ENCODE measurements at places on chromosomes 11 and 22.

GRCh38 chr22:24420977-24421343 lies 6.4 kb upstream of the ADORA2A start:
- no peak for DNase-seq

GRCh38 chr22:35991168-35991567 lies 37.5 kb downstream of the RBFOX2 start:
- no peak for DNase-seq

- no peak for DNase-seq
Measured at GRCh38 chr11:17605651-17606122, 58.6 kb downstream of the OTOG start.

GRCh38 chr11:75516886-75517285 lies 8.9 kb downstream of the GDPD5 start:
- no peak for DNase-seq

DNA sequence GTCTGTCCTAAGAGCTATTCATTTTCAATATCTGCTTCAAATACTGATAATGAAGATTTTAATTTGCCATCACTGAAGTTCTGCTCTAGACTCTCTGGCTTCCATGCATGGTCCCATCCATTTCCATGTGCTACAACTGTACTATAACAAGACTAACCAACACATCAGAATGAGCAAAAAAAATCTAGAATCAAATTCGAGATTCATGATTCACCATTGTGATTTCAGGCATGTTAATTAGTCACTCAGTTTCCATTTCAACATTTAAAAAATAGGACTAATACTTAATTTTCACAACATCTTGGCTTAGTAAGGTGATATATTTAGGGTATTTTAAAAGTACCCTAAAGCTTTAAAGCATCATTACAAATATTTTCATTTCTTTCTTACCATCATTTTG lies 22.8 kb downstream of the PICALM start:
- DNase-seq, result no peak

- DNase-seq, result no peak
Measured at GRCh38 chr22:25941365-25941960, 199.5 kb downstream of the MYO18B start.

DNA sequence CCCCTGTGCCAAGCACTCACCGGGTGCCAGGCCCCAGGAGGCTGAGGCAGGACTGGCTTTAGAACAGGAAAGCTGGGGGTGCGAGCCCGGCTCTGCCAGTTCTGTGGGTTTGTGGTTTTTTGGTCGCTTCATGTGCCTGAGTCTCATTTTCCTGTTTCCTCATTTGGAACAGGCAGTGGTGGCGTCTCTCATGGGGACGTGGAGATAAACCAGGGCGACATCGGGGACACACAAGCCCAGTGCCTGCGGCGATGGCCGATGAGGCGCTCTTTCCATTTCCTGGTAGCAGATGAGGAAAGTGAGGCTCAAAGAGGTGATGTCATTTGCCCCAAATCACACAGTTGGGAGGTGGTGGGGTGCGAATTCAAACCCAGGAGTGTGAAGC lies 20.8 kb upstream of the CHKA start:
- no peak for DNase-seq

- DNase-seq, result no peak
Measured at GRCh38 chr11:93403930-93404329, 73.4 kb downstream of the DEUP1 start.

- DNase-seq, result no peak
Measured at GRCh38 chr22:17161991-17162390, 2.9 kb upstream of the HDHD5 start.

DNA sequence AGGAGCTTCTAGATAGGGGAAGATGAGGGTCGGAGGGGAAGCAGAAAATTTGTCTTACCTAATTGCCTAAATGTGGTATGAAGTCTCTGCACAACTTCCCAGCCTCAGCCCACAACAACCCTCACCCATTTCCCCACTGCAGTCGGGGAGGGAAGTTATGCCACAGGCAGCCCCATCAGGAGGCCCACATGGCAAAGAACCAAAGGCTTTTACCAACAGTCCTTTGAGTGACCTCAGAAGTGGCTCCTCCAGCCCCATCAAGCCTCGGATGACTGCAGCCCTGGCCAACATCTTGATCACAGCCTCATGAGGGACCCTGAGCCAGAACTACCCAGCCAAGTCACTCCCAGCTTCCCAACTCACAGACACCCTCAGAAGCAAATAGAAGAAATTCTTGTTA lies 54.8 kb downstream of the CHST1 start:
- DNase-seq, result no peak

- DNase-seq, result no peak
Measured at GRCh38 chr11:17272801-17273200, 3.7 kb upstream of the NUCB2 start.

DNA sequence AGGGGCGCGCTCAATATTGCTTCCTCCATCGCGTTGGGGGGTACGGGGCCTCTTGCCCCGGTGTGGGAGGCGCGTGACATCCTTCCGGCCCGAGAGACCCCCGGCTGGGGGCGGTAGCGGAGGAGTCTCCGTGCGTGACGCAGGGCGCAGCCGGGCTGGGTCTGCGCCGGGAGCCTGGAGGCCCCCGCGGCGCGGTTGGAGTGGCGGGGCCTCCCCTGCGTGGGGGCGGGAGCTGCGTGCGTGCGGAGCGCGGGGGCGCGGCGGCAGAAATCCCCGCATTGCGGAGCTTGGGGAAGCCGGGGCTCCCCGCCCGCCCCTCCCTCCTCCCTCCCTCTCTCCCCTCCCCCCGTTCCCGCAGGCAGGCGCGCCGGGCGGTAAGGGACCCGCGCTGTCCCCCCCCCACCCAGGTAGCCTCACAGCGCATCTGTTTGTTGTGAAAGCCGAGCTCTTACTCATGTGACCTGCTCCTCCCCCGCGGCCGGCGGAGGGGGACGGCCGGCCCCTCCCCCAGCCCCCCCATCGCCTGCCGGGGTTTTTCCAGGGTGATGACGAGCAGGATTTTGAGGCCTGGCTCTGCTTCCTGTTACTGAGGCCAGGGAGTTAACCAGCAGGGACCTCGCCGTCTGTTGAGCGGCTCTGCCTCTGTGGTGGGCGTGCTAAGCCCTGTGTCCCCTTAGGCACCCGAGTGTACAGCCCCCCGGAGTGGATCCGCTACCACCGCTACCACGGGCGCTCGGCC lies 1.6 kb downstream of the PIM3 start:
- DNase-seq, result peak; percentile 74

DNA sequence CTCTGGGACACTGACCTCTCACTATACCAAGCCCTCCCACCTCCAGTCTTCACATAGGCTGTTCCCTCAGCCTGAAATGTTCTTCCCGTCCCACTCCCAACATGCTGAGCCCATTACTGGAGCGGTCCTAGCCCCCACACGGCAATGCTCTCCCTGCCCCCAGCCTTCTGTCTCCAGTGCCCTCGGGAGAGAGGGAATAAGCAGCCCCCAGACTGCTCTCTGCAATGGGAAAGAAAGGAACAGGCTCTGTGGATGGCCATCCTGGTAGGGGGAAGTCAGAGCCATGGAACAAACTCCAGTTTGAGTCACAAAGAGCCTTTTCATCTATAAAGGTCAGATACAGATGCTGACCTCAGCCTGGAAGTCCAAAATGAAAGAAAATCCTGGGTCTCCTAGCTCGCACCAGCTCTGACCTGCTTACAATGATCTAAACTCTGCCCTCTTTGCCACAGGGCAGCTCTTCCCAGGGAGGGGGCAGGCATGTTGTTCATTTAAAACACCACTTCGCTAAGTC lies 62.6 kb downstream of the FLRT1 start:
- DNase-seq, result no peak

GRCh38 chr22:45207981-45208664 lies 32.6 kb downstream of the KIAA0930 start:
- DNase-seq, result no peak

- DNase-seq, result no peak
Measured at GRCh38 chr22:34102633-34103032, 182.4 kb upstream of the LARGE1 start.

DNA sequence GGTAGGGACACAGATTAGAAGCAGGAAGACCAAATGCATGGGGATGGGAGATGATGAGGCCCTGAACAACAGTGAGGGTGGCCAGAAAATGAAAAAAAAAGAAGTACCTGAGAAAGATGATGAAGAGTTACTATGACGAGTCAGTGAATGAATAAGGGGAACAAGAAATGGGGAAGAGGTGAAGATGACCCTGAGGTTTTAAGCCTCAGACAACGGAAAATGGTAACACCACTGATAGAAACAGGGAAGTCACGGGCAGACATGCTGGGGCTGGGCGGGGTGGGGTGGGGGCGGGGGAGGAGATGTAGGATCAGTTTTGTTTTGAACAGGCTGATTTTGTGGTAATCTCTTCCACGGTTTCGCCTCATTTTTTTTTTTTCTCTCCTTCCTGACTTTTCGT lies 205.1 kb upstream of the CADM1 start:
- no peak for DNase-seq

DNA sequence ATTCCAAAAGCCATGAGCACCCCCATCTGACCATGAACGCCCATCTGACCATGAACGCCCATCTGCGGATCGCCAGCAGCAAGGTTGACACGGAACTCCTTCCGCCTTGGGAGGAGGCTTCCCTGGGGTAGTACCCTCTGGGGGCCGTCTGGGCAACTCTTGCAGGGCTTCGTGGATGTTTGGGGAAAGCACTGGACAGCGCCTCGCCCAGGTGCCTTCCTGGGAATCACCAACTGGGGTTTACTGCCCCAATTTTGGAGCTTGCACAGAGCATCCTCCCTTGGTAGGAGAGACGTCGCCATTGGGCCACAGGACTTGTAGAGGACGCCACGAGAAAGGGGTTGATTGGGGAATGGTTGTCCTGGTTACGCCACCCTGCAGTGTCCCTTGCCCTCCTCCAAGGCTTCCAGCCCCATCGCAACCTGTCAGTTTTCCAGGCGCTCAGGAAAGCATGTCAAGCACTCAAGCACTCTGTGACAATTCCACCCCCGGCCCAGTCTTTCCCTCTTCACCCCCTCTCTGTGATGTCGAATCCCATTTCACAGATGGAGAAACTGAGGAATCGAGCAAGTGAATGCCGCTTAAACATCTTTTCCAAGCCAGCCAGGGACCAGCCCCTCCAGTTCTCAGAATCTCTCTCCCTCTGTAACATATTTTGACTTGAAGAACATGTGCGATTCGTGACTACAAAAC lies 914 bp upstream of the PRDM11 start:
- DNase-seq, result peak; percentile 16

DNA sequence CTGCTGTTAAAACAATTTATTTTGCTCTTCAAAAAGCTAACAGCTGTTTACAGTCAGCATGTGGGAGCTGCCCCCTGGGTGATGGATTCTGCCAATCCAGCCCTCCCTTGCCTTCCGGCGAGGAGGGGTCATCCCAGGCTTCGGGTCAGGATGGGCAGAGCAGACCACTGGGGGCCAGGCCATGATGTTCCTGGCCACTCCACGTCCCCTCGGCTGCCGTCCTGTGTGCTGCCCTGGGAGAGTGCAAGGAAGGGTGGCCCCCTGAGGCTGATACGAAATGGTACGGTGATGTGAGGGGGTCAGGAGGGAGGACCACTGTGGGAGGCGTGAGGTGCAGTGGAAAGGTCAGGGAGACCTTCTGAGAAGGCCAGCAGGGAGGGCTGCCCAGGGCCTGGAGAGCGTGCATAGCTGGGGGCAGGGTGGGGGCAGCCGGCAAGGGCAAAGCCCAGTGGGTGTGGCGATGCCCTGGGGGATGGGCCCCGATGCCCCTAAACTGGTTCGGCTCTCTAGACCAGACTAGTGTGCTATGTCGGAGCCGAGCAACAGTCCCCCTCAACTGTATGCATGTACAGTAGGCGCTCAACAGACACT lies 41.3 kb downstream of the RTN4R start:
- no peak for DNase-seq

- no peak for DNase-seq
Measured at GRCh38 chr11:78800756-78801155, 226.1 kb upstream of the NARS2 start.

GRCh38 chr11:114279792-114280546 lies 16.2 kb upstream of the NNMT start:
- no peak for DNase-seq

DNA sequence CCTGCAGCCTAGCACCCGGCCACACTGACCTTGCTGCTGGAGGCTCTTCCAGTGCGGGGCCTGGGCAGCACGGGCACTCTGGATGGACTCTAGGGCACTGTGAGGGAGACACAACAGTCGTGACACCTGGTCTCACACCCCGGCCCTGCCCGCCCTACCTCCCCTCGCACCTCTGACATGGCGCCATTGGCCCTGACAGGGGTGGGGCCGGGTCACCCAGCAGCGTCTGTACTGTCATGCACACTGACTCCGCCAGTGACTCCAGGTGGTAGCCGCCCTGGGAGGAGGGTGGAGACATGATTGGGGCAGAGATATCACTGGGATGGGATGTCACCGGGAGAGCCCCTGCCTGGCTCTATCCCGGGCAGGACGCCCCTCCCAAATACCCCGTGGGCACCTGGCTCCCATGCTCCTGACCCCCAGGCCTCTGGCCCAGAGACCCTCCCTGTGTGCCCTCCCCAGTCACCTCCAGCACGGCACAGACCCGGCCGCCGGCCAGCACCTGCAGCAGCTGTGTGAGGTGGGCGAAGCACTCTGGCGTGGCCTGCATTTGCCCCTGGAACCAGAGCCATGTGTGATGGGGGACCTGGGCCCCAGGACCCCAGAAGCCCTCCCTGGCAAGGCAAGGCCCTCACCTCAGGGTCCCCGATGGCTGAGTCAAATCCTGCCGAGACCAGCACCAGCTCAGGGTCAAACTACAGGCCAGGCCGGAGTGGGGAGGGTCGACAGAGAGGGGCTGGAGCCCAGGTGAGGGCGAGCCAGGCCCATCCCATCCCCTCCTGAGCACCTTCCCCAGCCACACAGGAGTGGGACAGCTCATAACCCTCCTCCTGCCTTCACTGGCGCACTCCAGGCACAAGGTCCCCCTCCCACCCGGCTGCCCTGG lies 2.6 kb downstream of the HDAC10 start:
- no peak for DNase-seq

DNA sequence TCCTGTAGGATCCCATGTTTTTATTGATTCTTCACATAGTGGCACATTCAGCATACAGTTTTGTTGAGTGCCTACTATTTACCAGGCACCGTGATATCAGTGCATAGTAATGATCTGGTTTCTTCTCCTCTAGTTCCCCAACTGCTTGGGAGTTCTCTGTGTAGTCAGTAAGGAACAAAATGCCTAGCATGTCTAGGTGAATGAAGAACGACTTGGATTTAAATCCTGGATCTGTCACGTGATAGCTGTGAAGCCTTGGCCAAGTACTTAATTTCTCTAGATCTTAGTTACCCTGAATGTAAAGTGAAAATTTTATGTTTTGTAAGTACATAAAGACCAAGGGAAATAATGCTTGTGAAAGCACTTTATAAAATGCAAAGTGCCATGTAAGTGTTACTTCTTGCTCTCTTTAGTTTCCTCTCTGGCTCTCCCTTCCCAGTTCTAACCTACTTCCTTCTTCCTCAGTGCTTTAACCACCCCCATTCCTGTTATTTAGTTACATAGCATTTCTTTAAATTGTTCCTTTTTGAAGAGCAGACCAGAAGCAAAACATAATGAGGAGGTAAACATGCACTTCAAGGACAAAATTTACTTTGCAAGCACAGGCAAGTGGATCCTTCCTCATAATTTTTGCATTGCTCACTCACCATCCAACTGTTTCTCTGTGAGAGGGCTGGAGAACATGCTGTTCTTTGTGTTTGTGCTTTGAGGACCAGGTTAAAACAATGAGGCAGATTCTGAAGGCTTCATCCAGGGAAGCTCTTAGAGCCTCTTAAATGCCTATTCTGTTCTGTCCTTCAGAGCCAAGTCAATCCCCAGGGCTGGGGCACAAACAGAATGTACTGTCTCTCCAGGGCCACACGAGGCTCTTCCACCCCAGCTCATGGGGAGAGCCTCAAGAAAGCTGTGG lies 353.9 kb upstream of the TENM4 start:
- DNase-seq, result no peak

- DNase-seq, result no peak
Measured at GRCh38 chr22:27413702-27414101, 387.9 kb downstream of the MN1 start.

Measured in left renal pelvis (tissue), 4 donors.